ENCODE measurements at places on chromosomes 1 and 21.
A peak's percentile ranks its signal among the peaks of the same experiment; 100 is the strongest.

- DNase-seq: no peak
Measured at GRCh38 chr1:90718411-90719329, 1.6 kb upstream of the BARHL2 start.

DNA sequence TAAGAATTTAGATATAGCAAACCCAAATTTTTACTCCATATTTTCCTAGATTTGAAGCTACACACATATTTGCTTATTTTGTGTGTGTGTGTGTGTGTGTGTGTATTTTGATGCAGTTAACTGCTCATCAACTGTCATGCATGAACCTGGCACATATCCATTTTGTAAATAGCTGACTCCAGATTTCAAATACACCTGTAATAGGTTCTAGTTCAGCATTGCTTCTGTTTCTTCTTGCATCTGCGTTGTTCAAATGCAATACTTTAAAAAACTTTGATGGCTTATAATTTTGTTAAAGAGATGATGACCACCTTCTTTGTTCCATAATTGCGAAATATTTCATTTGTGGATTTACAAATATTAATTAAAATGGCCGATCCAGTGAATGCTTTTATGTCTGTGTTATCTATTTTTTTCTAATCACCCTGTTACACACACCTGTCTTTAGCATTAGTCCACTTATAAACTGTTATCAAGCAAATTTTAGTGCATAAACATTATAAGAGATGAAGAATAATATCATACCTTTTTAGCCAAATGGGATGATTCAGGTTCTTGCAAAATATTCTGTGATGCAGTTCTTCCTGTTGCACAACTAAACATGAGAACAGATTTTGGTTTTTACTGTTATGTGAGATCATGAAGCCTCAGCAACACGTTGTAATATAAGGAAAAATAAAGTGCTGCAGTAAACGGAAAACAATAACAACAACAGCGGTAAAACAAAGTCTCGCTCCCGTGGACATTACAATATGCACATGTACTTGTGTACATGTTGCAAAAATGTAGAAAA, 12.7 kb upstream of the S100A11 start:
- no peak for DNase-seq

GRCh38 chr1:168907053-168907452, 178.0 kb upstream of the DPT start:
- no peak for DNase-seq

DNA sequence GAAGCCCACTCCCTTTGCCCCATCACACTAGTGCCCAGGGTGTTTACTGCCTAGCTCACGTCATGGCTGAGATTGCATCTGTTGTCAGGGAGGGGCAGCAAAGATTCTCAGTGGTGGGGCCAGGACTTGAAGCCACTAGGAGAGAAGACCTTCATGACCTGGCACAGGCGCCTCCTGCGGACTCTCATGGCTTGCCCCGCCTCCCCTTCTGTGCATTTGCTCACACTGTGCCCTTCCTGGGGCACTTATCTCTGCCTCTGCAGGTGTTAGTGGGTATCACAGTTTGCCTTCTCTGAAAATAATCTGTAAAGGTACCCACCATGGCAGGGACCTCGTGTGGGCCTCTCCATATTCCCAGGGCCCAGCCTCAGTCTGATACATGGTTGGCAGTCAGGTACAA, 20.1 kb downstream of the PTPRU start:
- no peak for DNase-seq

DNA sequence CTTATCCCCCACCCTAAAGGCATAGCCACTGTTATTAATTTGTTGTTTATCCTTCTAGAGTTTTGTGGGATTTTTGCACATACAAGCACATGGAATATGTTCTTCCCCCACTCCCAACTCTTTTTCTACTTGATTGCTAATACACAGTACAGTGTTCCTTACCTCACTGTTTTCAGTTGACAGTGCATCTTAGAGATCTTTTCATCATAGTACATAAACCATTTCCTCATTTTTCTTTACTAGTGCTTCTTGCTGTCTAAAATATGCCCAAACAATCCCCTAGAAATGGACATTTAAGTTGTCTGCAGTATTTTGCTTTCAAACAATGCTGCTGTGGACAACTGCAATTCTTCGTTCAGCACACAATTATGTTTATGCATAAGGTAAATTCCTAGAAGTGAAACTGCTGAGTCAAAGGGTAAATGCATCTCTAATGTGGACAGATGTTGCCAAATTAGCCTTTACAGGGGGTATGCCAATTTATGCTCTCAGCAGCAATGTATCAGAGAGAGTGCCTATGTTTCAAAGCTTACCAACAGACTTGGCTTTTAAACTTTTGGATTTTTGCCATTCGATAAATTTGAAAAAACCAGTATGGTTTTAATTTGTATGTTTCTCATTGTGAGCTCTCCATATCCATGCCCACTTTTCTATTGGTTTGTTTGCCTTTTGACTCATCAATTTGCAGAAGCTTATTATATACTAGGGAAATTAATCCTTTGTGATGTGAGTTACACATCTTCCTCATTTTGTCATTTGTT, 132.6 kb downstream of the MRPS6 start:
- DNase-seq: peak; percentile 10

DNA sequence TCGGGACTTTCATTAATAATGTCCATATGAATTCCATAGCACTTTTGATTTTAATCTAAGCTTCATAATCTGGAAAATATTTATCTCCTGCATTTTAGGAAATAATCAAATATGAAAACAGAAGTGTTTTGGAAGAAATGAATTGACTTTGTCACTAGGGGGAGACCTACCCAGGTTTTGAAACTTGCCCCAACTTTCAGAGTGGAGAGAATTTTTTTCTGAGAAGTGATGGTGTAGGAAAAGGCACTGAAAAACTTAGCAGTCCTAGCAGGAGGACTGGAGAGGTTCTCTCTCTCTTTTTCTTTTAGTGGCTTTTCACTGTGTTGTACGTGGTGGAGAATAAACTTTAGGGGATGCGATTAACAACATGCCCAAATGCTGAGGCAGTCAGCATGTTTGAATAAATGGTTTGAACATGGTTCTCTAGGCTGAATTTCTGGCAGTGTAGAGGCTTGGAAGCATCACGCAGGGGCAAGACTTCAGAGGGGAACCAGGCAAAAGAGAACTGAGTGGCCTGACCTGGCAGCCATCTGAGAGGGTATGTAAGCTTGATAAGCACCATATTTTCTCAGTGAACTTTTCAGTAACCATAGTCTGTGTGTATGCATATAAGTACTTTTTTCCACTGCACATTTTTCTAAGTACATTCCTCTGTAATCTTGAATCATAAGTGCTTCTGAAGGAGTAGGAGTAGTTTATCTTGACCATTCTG, 68.3 kb upstream of the NEK7 start:
- no peak for DNase-seq

DNA sequence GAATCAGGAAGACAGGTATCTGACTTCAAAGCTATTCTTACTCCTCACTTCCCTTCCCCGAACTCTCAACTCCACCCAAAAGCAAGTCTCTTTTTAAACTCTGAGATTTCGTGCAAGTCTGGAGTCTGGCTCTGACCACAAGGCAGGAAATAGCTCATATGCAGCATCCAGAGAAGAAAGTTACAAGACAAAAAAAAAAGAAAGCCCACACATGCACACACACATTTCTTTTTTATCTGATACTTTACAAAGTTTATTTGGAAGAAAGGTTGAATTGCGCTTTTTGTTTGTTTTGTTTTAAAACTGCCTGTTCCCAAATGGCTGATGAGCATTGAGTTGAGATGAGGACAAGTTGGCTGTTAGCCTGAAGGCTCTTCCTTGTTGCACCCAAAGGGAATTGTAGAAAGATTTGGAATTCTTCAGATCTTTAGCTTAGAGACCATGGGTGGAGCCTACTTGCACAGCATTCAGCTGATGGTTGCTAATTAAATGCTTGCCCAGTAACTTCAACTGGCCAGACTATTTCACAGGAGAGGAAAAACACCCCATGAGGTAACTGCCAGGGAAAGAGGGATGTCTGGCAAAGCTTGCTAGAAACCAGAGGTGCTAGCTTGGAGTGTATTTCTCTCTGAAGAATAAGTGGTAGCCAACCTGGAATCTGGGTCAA, 490.3 kb downstream of the TTLL7 start:
- DNase-seq: no peak

DNA sequence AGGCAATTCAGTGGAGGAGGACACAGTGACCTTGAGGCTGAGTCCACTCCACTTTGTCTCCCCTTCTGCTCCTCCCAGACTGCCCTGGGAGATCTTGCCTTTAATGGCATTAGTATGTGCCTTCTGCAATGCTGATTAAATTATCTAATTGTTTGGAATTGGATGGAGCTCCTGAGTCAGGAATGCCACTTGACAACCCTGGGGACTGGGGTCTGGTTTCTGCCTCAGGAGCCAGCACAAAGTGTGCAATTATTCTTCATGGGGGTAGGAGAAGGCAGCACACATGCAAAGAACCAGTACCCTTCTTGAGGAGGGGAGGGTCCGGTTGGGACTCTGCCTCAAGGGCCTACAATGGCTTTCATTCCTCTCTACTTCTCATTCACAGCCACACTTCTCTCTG, 11.9 kb upstream of the PLXNA2 start:
- no peak for DNase-seq

DNA sequence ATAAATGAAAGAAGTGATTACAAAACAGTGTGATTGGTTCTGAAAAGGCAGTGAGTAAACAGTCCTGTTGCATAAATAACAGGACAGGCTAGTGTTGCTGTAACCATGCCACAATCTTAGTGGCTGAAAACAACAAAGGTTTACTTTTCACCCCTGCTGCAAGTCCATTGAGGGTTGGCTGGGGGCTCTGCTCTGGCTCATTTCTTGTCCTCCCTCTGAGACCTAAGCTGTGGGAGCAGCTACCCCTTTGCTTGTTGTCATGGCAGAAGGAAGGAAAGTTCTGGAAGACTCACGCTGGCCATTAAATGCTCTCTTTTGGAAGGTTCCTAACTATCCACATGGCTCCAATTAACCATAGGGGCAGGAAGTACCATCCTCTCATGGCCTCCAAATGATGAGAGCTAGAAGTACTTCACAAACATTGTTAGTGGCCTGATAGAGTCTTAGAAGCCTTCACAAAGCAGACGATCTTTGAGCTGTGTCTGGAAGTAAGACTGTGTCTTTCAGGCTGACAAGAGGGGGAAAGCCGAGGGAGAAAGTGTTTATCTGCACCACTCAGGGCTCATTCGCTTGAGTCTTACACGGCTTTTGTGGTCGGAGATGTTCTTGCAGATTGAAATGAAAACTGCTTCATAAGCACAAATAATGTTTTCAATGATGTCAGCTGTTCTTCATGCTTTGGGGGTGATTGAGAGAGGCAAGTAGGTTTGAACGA, 11.9 kb downstream of the RCSD1 start:
- no peak for DNase-seq

- DNase-seq: no peak
Measured at GRCh38 chr21:46000731-46001641, 19.4 kb downstream of the COL6A1 start.

GRCh38 chr1:3219005-3219790, 150.2 kb downstream of the PRDM16 start:
- DNase-seq: no peak

- DNase-seq: no peak
Measured at GRCh38 chr1:66770694-66771093, 18.4 kb downstream of the DYNLT5 start.

GRCh38 chr1:48789903-48790302, 13.2 kb upstream of the BEND5 start:
- DNase-seq: no peak

DNA sequence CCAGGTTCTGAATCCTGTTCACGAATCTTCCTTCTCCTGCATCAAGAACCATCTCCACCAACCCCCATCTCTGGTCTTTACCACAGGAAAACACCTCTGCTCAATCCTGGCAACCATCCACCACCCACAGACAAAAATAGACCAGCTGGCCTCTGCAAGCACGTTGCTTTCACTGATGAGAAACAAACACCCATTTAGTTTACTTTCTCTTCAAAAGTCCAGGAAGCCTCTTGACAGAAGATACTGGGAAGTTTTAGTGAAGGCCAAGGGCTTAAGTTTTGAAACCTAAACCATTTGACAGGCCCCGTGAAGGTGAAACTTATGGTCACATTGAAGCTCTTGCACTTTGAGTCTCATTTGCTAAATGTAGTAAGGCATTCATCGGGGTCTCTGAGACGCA, 122.6 kb upstream of the PPP2R5A start:
- DNase-seq: peak; percentile 10

- DNase-seq: no peak
Measured at GRCh38 chr1:224543453-224543852, 72.7 kb upstream of the CNIH3 start.

DNA sequence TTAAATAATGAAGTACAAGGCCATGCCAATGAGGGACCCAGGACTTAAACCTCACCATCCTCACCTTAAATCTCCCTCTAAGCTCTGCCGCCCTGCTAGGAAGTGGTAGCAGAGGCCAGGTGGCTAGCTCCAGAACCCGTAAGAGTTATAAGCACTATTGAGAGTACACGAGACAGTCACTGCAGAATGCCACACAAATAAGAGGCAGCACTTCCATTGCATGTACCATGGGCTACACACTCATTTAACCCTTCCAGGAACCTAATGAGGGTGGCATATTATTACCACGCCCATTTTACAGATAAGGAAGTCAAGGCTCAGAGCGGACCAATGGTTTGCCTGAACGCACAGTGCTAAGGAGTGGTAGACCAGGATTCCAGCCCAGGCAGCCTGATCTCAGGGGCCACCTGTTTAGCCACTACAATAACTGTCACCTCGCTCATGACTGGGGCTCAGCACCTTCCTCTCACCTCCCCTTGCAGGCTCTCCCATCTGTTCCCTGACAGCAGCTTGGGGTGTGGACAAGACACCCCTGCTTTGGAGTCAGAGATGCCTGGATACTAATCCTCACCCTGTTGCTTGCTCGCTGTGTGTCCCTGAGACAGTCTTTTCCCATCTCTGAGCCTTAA, 54.8 kb upstream of the ID3 start:
- DNase-seq: no peak

GRCh38 chr1:100631015-100631551, 88.5 kb upstream of the VCAM1 start:
- DNase-seq: no peak

DNA sequence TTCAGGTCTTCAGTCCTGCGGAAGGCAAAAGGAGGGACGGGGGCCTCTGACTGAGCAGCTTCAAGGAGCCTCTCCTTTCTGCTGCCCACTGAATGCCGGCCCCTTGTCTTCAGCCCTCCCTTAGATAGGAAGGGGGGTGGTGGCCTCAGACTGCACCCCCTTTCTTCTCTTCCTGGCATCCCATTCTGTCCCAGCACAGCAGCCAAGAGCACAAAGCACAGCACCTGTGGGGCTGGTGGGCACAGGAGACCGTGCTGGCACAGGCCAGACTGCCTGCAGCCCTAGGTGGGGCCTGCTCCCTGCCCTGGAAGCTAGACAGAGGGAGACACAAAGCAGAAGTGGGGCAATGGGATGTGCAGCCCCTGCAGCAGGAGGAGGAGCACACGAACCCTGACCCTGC, 1.7 kb upstream of the PAQR6 start:
- no peak for DNase-seq
